ENCODE measurements at places on chromosomes 6 and 20.

- DNase-seq: no peak
These were observed 35.9 kb downstream of the TPD52L1 start for GRCh38 chr6:125189494-125189893.

DNA sequence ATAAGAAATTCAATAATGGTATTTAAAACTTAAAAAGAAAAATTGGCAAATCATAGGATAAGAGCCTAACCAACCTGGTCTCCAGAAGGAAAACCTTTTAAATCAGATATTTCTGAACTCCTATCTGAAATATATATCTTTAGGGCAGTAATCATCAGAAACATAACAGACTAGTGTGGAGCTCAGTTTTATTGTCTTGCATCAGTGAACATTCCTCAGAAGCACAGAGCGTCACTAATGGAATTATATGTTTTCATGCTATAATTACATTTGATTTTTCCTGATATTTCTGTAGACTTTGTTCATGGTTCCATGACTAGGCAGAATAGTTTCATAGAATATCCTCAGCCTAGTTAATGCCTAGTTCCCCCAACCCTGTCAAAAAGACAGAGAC is 262.2 kb downstream of the EYA4 start:
- DNase-seq: no peak

DNA sequence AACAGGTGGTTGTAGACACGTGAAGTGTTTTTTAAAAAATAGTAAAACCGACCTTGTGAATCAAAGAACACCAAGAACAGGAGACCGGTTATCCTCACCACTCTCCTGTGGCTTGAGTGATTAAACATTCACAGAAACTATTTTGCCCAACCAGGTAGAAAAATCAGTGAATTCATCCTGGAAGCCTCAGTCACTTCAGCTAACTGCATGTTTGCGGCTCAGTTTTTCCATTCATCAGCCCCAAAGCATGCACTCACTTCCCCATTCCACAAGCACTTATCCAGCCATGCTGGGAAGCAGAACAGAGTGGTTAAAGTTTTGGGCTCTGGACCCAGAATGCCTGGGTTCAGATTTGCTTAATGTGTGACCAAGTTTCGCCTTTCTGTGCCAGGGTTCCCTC is 2.4 kb downstream of the LRRN4 start:
- peak; percentile 94 for DNase-seq

- DNase-seq: no peak
These were observed 44.0 kb upstream of the RNGTT start for GRCh38 chr6:89007209-89008000.

GRCh38 chr6:135192256-135193174 is 11.4 kb downstream of the MYB start:
- DNase-seq: no peak

DNA sequence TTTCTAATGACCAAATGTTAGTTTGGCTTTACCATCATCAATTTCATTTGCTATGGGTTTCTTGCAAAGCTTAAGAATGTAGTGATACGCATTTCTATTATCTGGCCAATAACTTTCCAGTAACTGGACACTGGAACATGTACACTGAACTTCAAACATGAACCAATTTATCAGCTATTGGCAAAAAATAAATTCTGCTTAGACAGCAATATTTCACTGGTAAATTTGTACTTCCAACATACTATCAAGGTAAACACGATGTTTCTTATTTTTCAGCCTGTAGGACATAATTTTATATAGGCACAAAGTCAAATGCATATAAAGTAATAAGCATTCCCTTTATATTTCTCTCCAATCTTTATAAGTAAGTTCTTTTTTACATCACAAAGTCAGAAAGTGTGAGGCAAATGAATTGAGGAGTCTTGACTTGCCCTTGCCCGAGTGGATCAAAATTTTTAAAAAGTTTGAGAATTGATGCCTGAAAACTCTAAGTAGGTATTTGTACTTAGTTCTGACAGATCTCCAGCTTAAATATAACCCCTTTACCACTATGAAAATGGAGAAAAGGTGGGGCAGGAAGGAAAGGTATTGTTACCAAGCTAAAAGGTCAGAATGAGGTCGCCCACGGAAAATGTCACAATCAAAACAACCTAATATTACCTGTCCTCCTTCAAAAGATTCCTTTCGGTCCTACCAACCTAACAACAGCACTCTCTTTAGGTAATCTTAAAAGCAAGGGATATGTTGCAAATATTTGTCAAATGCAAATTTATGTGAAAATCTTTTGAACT is 41.3 kb downstream of the STK38 start:
- DNase-seq: no peak

DNA sequence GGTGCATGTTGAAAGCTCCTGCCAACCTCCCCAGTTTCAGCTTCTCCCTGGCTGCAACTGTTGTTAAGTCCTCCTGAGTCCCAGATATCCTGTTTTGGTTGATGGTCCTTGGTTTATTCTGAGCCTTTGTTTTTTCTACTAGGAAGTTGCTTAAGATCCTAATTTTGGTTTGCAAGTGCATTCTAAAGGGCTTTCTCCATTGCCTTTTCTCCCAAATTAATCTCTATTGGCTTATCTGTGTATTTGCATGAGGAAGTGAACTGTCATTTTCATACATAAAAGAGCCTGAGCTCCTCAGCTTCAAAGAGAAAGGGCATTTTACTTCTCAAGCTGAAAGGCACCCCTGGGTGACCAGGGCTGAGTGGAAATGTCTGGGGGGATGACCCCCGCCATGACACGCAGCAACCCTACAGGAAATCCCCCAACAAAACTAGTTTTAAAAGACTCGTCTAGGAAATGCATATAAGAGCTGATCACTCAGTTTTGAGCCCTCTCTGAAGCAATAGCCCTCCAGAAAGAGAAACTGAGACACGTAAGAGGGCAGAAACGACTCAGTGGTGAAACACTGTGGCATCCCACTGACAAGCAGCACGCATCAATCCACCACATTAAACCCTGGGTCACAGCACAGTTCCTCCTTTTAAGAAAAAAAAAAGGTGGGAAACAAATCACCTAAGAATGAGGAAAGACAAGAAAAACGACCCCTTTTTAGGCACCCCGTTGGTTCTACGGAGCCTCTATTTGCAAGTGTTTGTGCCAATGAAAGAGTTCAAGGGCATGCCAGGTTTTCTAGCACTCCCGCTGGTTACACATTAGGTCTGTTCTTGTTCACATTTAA is 140.9 kb downstream of the THBS2 start:
- no peak for DNase-seq

DNA sequence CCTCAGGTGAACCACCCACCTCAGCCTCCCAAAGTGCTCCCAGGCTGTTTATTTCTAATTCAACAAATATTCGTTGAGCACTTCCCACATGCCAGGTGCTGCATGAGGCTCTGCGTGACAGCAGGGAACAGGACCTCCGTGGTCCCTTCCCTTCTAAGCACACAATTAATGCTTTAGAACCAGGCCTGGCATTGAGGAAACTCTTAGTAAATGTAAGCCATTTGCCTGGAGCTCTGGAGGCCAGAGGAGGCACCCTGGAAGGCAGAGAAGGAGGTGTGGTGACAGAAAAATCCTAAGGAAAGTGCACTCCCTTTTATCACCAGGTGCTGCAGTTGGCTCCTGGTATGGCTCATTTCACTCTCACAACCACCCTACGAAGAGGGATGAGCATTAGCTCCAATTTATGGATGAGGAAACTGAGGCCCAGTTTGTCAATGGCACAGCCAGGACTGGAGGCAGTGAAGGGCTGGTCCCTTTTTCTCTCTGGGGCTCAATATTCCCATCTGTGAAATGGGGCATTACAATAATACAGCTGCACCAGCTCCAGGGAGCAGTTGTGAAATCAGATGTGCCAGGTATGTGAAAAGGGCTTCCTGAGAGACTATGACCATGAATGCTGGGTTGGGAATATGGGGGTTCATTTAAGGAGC is 8.1 kb upstream of the ID1 start:
- no peak for DNase-seq

- no peak for DNase-seq
These were observed 30.4 kb downstream of the SLC2A4RG start for GRCh38 chr20:63769891-63770474.

DNA sequence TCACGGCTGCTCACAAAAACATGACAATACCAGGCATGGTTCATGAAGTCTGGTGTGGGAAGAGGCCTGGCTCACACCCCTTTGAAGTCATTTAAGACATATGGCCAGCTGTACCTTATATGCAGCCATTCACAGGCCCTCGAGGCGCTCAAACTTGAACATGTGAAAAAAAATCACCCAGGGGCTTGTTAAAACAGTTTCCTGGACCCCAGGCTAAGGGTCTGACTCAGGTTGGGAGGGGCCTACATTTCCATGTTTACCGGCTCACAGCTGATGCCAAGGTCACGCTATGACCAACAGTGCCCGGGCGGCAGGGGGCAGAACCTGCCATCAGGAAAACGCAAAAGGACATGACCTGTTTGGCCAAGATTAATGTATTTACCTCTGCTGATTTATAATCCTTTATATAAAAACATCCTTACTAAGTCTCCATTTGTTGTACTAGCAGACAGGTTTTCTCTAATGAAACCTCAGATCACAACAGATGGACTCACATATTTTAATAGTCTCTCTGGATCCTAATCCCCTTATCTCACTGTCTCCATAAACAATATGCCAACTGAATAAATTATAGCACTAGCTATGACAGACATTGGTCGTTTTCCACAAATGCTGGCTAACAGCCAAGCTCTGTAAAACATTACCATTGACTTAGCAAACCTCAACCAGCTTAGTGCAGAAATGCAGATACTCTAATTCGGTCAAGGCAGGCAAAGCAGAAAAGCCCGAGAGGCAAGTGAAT is 19.9 kb downstream of the EZR start:
- peak; percentile 81 for DNase-seq

DNA sequence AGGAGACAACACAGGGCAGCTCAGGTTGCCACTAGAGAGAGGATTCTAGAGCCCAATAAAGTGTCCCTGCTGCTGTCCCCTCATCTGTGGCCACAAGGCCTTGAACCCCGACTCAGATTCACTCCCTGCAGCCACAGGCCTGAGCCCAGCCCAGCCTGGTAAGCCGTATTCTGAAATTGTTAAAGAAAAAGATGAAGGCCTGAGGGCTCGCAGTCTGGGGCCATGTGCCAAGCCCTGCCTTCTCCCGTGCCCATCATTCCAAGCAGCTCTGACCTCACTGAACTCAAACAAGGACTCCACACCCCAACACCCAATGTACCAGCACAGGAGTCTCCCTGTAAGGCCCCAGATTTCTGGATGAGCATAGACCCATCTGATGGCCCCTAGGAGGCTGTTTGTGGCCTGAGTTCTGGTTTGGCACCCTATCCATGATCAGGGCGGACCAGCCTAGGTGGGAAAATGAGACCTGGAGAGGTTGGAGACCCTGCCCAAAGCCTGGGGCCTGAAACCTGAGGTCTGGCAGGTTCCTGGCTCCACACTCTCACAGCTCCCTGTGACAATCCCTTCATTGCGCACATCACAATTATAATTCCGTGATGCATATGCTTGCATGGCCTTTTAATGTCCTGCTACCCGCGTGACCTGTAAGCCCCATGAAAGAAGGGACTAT is 62.0 kb upstream of the TOP1 start:
- DNase-seq: no peak

Data from ACHN (cell line).